Fibroblast of skin of scalp (primary cell): ENCODE measurements at places on chromosomes 1 and 21.

DNA sequence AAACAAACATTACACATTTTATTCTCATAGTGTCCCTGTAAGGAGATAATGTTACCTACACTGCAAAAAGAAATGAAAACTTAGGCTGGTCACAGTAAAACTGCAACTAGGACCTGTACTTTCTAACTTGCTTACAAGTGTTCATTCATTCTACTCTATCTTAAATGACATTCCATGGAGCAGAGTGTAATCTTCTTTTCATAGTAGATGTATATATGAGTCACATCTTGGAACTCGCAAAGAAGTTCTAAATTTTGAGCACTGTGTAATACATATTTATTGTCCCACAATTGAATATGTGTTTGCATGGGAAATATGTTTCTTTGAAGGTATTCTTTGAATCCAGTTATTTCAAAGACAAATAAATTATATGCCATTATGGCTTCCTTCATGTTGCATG lies 1258.5 kb upstream of the ADGRL2 start:
- DNase-seq: peak; percentile 33

GRCh38 chr1:76666499-76666898 lies 200.8 kb upstream of the ST6GALNAC5 start:
- no peak for DNase-seq

DNA sequence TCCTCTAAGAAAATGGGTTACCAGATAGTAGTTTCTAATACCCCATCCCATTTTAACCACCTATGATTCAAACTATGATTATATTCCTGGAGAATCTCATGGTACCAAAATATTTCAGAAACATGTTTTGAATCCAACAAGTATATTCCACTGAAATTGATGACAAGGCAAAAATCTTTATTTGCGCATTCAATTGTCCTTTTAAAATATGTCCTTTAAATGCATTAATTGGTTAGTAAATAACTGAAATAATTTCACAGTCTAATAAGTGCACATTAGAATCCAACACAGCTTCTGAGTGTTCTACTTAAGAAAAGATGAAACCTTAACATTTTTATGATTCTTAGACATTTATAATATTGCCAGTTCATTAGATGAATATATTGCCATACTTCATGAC lies 356.6 kb downstream of the SETD4 start:
- DNase-seq: no peak

- peak; percentile 22 for DNase-seq
Observed at GRCh38 chr1:28173151-28173979, 3.1 kb downstream of the PTAFR start.

DNA sequence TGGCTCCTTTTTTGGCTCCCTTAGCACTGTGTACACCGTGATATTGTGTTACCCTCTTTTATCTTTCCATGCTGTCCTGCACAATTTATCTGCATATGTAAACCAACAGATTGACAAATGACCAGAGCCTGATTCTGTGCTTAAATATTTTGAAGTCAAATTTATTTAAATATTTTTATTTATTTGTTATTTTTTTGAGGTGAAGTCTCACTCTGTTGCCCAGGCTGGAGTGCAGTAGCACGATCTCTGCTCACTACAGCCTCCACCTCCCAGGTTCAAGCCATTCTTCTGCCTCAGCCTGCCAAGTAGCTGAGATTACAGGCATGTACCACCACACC lies 12.8 kb downstream of the PMF1 start:
- DNase-seq: no peak

- DNase-seq: no peak
Observed at GRCh38 chr1:101216623-101217022, 20.2 kb upstream of the S1PR1 start.

GRCh38 chr1:156750711-156751450 lies 594 bp downstream of the HDGF start:
- peak; percentile 36 for DNase-seq

DNA sequence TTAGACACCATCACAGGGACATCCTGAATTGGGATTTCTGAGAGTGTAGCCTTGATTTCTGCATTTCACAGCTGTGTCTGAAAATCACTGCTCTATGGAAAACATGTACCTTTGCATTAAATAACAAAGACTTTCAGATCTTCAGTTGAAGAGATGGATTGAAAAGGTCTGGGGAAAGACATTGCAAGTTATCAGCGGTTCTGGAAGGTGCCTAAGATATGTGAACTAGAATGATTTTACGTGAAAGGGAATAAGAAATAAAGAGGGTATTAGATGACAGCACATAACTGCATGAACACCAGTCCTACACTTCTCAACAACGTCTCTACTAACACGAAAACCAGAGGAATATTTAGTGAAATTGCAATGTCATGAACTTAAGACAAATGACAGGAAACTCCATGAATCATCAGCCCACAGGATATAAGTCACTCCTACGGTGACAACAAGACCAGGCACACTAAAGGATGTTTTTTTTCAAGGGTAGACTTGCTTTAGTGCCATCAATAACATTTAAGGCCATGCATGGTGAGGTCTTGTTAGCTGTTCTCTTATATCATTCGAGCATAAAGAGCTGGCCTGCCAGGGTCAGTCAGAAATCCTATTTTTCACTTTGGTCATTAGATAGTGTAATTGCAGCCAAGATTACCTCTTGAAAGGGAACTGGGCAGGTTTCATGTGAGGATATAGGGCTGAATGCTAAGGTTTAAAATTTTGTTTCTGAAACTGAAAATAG lies 283.1 kb downstream of the GRIK1 start:
- DNase-seq: peak; percentile 86

DNA sequence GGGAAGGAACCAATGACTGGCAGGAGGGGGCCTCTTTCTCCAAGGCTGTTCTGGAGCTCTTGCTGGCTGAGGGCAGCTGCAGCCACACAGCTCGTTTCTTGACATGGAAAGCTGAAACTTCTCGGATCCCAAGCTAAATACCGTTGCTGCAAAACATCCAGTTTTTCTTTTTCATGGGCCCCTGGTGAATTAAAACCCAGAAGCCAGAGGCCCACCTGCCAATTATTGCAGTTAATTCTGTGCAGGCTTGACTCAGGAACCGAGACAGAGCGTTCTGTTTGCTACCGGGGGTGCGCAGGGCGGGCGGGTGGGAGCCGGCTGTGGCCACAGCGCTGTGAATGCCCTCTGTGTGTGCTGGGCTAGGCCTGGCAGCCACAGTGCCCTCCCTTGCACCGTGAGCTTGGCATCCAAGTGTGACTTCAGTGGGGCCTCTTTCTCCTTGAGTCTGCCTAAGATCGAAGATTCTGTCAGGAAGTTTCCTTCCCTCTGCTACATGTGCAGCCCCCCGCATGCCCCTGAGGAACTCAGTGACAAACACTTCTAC lies 19.9 kb upstream of the KCNE2 start:
- no peak for DNase-seq

DNA sequence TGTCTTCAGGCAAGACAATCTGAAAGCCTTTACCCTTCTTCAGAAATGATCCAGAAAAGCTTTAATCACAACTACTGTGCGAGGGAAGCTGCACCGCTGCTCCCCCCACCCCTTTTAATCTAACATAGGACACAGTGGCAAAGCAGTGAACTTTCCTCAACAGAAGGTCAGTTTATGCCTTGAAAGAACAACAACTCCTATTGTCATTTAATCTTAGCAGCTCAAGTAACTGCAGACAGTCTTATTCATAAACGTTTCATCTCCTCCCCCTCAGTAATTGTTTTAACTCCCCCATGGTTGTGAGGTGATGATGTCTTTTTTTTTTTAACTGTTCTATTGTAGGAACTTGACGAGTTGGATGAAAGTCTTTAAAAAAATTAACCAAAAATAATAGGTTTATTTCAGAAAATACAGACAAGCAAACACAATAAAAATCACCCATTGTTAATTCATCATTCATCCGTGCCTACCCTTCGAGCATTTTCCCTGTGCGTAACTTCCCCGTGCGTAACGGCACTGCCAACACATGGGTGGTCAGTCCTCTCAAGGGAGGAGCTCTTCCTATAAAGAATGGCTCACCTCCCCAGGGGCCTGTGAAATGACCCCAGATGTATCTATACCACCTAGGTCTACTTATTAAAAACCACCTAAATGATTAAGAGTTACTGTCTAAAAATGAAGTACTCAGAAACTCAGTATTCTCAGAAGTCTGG lies 3.3 kb upstream of the ADAR start:
- DNase-seq: no peak

DNA sequence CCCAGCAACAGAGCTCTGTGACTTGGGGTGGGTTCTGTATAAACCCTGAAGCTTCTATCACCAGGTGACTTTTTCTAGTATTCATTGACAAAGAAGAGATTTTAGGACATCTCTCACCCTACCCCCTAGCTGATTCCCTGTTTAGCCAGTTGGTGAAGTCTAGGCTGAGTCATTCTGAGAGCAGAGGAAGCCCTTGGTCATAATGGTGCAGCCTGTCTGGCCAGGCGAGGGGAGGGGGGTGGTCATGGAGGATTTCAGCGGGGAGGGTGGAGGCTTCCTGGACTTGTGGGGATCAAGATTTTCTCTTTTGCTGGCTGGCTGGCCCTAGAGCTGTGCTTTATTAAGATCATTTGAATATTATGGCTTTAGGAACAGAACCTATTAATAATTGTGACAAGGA lies 262.6 kb downstream of the CAMTA1 start:
- DNase-seq: no peak

DNA sequence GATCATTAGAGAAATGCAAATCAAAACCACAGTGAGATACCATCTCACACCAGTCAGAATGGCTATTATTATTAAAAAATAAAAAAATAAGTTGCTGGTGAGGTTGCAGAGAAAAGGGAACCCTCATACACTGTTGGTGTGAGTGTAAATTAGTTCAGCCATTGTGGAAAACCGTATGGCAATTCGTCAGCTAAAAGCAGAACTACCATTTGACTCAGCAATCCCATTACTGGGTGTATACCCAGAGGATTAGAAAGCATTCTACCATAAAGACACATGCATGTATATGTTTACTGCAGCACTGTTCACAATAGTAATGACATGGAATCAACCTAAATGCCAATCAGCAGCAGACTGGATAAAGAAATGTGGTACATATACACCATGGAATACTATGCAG lies 42.2 kb downstream of the GIPC2 start:
- DNase-seq: no peak

GRCh38 chr1:156122519-156123355 lies 8.2 kb downstream of the LMNA start:
- DNase-seq: peak; percentile 95

GRCh38 chr21:41507521-41508414 lies at the start of gene TMPRSS2:
Gene TMPRSS2 (minus strand): TSS chr21:41508158. CDS start chr21:41498133, 10,025 bp downstream.
- DNase-seq: no peak

DNA sequence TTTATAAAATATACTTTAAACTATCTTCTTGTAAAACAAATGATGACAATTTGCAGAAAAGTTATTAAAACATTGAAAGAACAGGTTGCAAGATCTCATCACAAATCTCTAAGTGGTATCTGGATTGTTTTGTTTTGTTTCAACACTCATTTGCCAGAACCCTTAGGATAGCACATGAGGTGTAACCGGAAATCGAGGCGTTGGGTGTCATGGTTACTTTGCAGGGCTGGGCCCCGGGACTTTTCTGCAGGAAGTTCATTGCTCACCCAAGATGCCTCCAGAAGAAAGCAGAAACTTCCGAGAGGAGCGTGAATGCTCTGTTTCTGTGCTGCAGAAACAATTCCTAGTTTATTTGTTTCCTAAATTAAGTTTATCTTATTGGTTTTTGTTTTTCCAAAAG lies 2.5 kb downstream of the DISC1 start:
- DNase-seq: no peak

- DNase-seq: no peak
Observed at GRCh38 chr1:77636864-77637263, 45.6 kb downstream of the ZZZ3 start.

DNA sequence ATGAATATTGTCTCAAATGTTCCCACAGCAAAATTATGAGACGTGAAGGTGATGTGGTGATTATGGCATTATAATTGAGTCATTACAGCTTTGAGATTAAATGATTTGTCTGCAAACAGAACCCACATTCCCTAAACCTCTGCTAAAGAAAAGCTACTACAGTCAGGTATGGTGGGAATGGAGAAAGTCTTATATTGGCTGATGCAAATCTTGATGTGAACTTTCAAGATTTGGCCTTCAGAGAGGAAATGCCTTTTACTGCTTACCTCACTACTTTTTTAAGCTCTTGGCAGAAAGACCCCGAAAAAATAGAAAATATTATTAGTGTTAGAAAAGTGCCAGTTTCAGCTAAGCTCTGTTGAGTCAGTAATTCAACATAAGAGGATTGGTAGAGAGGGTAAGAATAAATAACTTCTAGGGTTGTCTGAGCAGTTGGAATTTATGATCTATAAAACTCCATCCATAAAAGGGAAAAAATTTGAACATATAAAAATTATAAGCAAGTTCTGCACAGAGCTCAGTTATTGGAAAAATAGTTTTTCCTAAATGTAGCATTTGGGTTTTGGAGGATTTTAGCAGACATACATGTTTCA lies 47.8 kb upstream of the RGS5 start:
- DNase-seq: peak; percentile 35

DNA sequence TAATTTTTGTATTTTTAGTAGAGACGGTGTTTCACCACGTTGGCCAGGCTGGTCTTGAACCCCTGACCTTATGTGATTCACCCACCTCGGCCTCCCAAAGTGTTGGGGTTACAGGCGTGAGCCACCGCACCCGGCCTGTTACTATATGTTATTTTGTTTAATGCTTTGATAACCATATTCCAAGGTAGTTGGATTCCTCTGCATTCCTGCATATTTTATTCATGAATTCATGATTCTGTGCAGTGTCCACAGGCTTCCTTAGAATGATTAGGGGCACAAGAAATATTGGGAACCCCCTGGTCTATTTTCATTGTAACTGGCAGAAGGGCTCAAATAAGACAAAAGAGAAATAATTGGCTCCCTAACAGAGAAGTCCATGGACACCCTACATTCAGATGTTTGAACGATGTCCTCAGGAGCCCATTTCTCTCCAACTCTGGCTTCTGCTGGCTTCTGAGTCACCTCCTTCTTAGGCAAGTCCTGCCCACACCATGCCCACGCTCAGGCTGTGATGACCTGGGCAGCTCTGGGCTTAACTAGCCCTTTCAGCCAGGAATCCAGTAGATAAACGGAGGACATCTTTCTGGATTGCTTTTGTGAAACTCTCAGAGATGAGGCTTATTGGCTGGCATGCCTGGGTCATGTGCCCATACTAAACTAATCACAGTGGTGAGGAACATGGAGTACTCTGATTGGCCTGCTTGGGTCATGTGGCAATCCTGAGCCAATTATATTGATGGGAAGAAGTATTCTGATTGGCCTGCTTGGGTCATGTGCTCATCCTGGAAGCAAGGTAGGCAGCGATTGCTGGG lies 32.6 kb downstream of the TNFRSF8 start:
- no peak for DNase-seq
